ENCODE measurements at places on chromosomes 7 and 10.
A peak's percentile ranks its signal among the peaks of the same experiment; 100 is the strongest.

DNA sequence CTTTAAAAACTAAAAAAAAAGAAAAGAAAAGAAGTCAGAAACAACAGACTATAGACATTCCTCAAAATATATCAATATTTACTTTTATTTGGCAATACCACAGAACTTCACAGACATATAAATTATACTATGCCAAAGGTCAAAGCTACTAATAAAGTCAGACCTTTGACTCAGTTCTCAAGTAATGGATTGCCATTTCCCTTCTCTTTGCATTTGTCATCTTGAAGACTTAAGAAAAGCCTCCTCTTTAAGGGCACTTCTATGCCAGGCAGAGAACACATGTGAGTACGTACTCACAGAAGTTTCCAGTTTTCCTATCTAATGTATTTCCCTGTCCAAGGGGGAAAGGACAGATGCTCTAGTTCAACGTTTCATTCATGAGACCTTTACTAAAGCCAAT, 37.6 kb downstream of the TNPO3 start:
- no peak for DNase-seq
- H3K36me3 ChIP-seq, result peaks cover 15% of the 10 kb centered on the region
- H3K27me3 ChIP-seq, result no peaks in the 10 kb centered on the region
- peaks cover 3% of the 10 kb centered on the region for H3K4me1 ChIP-seq
- no peak overlapping the region for H3K4me3 ChIP-seq

GRCh38 chr7:140638173-140638791, 2.3 kb downstream of the DENND2A start:
- H3K27me3 ChIP-seq, result peaks cover 13% of the 10 kb centered on the region
- peak overlapping the region; percentile 99 for H3K4me3 ChIP-seq
- no peaks in the 10 kb centered on the region for H3K36me3 ChIP-seq
- H3K4me1 ChIP-seq, result peaks cover 33% of the 10 kb centered on the region
- peak overlapping the region; percentile 7 for H3K27ac ChIP-seq
- no peak for DNase-seq

DNA sequence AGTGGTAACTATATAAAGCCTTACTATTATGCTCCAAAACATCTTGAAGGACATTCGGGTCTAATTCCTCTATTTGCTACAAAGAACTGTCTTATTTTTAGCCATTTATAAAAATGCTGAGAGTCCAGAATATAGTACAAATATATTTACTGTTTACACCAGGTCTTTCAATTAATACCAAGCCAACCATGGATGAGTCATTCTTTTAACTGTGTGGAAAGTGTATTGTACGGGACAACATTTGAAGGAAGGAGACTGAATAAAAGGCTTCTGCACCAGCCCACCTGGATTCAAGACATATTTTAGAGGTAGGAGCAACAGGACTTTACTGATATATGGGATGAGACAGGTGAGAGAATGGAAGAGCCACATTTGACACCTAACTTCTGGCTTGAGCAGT, 35.4 kb downstream of the MASTL start:
- H3K36me3 ChIP-seq, result no peaks in the 10 kb centered on the region
- DNase-seq, result no peak

DNA sequence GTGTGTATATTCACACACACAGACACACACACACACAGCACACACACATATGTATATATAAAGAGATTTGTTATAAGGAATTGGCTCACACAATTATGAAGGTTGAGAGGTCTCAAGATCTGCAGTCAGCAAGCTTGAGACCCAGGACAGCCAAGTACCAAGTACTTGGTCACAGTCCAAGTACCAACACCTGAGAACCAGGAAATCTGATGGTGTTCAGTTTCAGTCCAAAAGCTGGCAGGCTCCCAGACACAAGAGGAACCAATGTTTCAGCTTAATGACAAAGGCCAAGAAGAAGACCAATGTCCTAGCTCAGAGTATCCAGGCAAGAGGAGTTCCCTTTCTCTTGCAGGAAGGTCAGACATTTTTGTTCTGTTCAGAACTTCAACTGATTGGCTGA, 780.2 kb downstream of the MAGI2 start:
- H3K27me3 ChIP-seq, result no peaks in the 10 kb centered on the region
- no peak overlapping the region for H3K4me3 ChIP-seq
- no peaks in the 10 kb centered on the region for H3K36me3 ChIP-seq
- no peaks in the 10 kb centered on the region for H3K4me1 ChIP-seq

- H3K4me1 ChIP-seq, result no peaks in the 10 kb centered on the region
- no peak overlapping the region for H3K4me3 ChIP-seq
- no peak for DNase-seq
- peaks cover 24% of the 10 kb centered on the region for H3K27me3 ChIP-seq
- H3K36me3 ChIP-seq, result no peaks in the 10 kb centered on the region
- H3K27ac ChIP-seq, result no peak overlapping the region
These were observed 29.6 kb downstream of the DMBT1 start for GRCh38 chr10:122590153-122590552.

DNA sequence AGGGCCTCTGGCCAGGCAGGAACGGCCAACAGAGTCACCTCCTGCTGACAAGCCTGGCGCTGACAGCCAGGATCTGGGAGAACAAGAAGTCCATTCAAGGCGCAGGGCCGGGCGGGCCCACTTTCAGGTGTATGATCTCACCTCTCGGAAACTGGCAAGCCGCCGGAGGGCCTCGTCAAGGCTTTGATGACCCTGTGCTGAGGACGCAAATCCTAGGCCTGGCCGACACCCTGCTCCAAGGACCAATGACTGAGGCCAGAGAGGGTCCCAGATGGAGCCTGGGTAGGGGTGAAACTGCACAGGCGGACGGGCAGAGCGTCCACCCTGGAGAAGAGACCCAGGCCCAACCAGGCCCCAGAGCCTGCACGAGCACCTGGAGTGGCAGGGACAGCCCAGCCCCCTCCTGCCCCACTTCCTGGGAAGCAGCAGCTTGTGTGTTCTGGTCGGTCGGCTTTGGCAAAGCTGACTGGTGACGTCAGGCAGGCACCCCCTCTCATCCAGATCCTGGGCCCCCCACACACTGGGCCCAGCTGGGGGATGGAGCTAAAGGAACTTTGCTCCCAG, 30.6 kb downstream of the MYL10 start:
- H3K27ac ChIP-seq, result no peak overlapping the region
- no peaks in the 10 kb centered on the region for H3K36me3 ChIP-seq
- H3K4me1 ChIP-seq, result peaks cover 1% of the 10 kb centered on the region
- no peak for DNase-seq

DNA sequence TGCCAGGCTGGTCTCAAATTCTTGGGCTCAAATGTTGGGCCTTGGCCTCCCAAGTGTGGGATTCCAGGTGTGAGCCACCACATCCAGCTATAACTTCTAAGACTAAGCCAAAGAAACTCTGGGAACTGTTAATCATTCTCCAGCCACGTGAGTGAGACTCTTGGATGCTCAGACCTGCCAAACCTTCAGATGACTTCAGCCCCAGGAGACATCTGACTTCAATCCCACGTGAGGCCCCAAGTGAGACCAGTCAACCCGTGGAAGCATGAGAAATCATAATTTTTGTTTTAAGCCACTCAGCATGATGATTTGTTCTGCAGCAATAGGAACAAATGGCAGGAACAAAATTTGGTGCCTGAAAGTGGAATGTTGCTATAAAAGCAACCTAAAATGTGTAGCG, 4.3 kb upstream of the PCBD1 start:
- H3K27me3 ChIP-seq, result no peaks in the 10 kb centered on the region
- H3K27ac ChIP-seq, result peak overlapping the region; percentile 16
- no peak overlapping the region for H3K4me3 ChIP-seq
- DNase-seq, result no peak
- peaks cover 16% of the 10 kb centered on the region for H3K4me1 ChIP-seq

- H3K4me3 ChIP-seq, result no peak overlapping the region
- H3K27me3 ChIP-seq, result peaks cover 10% of the 10 kb centered on the region
- no peaks in the 10 kb centered on the region for H3K36me3 ChIP-seq
- H3K27ac ChIP-seq, result no peak overlapping the region
These were observed 56.7 kb downstream of the JCAD start for GRCh38 chr10:30002426-30003266.

DNA sequence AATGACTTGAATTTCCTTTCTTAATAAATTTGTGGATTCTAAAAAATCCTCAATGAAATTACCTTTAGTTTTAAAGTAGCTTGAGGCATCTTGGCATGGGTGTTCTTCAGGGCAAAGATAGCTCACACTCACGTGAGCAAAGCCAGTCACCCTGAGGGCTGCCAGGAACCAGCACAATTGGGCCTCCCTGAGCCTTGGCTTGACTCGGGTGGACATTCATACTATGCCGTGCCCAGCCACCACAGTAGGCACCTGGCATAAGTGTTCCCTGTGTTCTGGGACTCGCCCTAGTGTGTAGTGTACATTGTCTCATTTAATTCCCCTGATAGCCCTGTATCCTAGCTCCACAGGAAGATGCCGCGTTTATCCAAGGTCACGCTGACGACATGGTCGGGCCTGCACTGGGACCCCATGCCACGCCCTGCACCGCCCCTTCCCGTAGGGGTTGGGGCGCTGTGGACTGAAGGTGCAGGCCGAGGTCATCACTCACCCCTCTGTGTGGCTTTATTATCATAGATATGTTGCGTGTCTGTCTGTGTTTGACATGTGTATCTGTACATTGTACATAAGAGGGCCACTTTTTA, 67.7 kb downstream of the DYNC2I1 start:
- DNase-seq, result no peak
- no peak overlapping the region for H3K4me3 ChIP-seq
- no peaks in the 10 kb centered on the region for H3K4me1 ChIP-seq
- H3K36me3 ChIP-seq, result peaks cover 38% of the 10 kb centered on the region

DNA sequence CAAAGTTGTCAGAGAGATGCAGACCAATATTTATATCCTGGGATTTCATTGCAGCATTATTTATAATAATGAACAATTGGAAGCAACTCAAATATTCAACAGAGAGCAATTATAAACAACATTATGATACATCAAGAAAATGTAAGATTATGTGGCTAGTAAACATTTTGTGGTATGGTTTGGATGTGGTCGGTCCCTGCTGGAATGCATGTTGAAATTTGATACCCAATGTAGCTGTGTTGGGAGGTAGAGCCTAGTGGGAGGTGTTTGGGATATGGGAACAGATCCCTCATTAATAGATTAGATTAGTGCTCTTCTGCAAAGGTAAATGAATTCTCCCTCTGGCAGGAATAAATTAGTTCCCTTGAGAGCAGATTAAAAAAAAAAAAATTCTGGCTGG, 350.9 kb downstream of the ANKRD30A start:
- no peaks in the 10 kb centered on the region for H3K4me1 ChIP-seq
- no peak for DNase-seq
- no peak overlapping the region for H3K4me3 ChIP-seq
- H3K27ac ChIP-seq, result no peak overlapping the region

- H3K27ac ChIP-seq, result no peak overlapping the region
- no peaks in the 10 kb centered on the region for H3K36me3 ChIP-seq
- H3K27me3 ChIP-seq, result peaks cover 3% of the 10 kb centered on the region
- H3K4me1 ChIP-seq, result no peaks in the 10 kb centered on the region
These were observed 178.8 kb upstream of the ITGB1 start for GRCh38 chr10:33136781-33137180.

GRCh38 chr10:14379556-14380280, 49.0 kb upstream of the FRMD4A start:
- H3K27me3 ChIP-seq, result peaks cover 3% of the 10 kb centered on the region
- DNase-seq, result no peak
- H3K4me3 ChIP-seq, result no peak overlapping the region
- H3K27ac ChIP-seq, result no peak overlapping the region
- H3K4me1 ChIP-seq, result peaks cover 20% of the 10 kb centered on the region

GRCh38 chr7:132743974-132744373, 167.7 kb upstream of the PLXNA4 start:
- no peaks in the 10 kb centered on the region for H3K4me1 ChIP-seq
- peaks cover 13% of the 10 kb centered on the region for H3K27me3 ChIP-seq
- no peak for DNase-seq
- H3K4me3 ChIP-seq, result no peak overlapping the region
- peaks cover 1% of the 10 kb centered on the region for H3K36me3 ChIP-seq

GRCh38 chr10:126705951-126706565, 35.6 kb upstream of the C10orf90 start:
- H3K36me3 ChIP-seq, result no peaks in the 10 kb centered on the region
- no peaks in the 10 kb centered on the region for H3K4me1 ChIP-seq
- H3K27ac ChIP-seq, result no peak overlapping the region
- no peak for DNase-seq
- peaks cover 24% of the 10 kb centered on the region for H3K27me3 ChIP-seq

GRCh38 chr7:92682330-92682729, 92.1 kb upstream of the FAM133B start:
- H3K27ac ChIP-seq, result no peak overlapping the region
- DNase-seq, result no peak
- no peak overlapping the region for H3K4me3 ChIP-seq
- H3K4me1 ChIP-seq, result peaks cover 13% of the 10 kb centered on the region

DNA sequence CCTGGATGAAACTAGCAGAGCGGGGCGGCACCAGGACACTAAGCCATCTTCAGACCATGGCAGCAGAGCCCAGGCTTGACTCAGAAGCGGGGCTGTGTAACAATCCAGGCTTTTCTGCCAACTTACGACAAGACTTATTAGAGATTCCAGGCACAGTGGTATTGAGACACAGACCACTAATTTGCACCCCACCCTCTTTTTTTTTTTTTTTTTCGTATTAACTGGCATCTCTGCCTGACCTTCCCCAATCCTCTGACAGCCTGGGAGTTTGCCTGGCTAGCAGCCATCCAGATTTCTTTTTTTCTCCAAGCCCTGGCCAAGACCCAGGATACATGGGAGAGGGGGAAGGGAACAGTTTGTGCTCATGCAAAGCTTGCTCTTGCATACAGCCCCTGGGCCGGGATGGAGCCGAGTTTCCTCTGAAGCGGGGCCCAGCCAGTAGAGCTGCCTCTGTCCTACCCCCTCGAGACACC, 182.4 kb downstream of the PLXNA4 start:
- no peak overlapping the region for H3K4me3 ChIP-seq
- no peak for DNase-seq
- H3K27me3 ChIP-seq, result peaks cover 3% of the 10 kb centered on the region
- H3K36me3 ChIP-seq, result no peaks in the 10 kb centered on the region
- H3K4me1 ChIP-seq, result no peaks in the 10 kb centered on the region

DNA sequence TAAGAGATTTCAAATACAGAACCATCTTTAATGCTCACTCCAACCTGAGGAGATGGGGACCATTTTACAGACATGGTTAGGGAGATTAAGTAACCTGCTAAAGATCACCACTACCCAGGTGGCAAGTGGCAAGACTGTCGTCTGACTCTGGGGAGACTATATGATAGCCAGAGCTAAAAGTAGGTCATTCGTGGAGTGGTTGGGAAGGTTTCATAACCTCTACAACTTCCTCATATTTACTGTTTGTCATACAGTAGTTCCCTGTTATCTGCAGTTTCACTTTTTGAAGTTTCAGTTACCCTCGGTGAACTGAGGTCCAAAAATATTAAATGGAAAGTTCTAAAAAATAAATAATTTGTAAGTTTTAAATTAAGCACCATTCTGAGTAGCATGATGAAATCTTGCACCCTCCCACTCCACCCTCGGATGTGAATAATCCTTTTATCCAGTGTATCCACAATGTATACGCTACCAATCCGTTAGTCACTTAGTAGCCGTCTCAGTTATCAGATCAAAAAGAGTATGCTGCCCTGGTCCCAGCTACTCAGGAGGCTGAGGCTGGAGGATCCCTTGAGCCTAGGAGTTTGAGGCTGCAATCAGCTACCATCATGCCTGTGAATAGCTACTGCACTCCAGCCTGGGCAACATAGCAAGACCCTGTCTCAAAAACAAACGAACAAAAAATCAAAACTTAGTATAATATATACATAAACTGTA, 14.9 kb upstream of the LGI1 start:
- H3K36me3 ChIP-seq, result no peaks in the 10 kb centered on the region
- DNase-seq, result no peak
- H3K4me3 ChIP-seq, result no peak overlapping the region
- H3K4me1 ChIP-seq, result no peaks in the 10 kb centered on the region
- no peak overlapping the region for H3K27ac ChIP-seq
- no peaks in the 10 kb centered on the region for H3K27me3 ChIP-seq

- no peaks in the 10 kb centered on the region for H3K4me1 ChIP-seq
- no peaks in the 10 kb centered on the region for H3K27me3 ChIP-seq
- DNase-seq, result no peak
- H3K27ac ChIP-seq, result no peak overlapping the region
- H3K36me3 ChIP-seq, result no peaks in the 10 kb centered on the region
These were observed 189.3 kb downstream of the POLR1F start for GRCh38 chr7:19519443-19520021.

Data from progenitor cell of endocrine pancreas (in vitro differentiated cells).